NCI-H1417 (cell line): ENCODE measurements at places on chromosomes 16 and 17.

DNA sequence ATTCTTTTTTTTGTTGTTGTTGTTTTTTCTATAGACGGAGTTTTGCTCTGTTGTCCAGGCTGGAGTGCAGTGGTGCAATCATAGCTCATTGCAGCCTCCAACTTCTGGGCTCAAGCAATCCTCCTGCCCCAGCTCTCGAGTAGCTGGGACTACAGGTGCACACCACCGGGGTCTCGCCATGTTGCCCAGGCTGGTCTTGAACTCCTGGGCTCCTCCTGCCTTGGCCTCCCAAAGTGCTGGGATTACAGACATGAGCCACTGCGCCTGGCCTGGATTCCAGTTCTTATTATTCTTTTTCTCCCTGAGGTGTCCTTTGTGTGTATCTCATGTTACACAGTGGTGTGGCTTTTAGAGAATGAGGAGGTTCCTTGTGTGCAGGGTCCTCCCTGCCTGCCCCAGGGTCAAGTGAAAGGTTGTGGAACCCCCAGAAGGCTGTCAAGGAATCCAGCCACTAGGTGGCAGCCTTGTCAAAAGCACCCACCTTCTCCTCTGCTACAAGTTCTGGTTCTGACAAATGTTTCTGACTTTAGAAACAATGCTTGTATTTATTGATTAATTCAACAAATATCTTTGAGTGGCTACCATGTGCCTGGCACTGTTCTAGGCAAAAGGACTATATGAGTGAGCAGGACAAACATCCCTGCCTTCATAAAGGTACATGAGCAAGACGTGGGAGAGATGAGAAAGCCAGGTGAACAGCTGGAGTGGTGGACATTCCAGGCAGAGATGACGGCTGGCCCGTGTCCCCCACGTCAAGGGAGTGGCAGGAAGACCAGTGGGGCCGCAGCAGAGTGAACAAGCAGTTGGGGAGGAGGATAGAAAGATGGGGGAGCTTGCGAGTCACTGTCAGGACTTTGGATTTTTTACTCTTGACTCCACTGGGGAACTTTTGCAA is 112.4 kb downstream of the SPECC1 start:
- DNase-seq = peak; percentile 62

DNA sequence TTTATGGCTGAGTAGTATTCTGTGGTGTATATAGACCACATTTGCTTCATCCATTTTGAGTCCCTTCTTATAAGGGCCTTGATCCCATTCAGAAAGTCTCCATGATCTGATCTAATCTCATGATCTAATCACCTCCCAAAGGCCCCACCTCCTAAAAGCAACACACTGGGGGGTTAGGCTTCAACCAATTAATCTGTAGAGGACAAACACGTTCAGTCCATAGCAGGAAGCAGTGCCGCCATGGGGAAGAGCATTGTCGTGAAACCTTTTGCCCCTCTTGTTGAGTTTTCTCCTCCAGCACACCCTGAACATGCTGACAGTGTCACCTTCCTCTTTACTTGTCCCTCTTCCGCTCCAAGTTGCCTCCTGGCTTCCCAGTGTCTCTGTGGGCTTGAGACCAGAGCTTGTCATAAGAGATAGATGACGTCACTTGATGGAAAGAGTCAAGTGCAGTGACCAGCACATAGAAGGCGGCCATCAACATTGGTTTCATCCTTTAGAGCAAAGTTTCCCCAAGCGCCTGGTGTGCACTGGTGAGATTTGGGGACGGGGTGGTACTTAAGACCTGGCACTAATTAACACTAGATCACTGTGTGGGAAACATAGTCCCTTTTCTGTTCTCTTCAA is 74.1 kb downstream of the PRKCB start:
- DNase-seq = no peak

GRCh38 chr17:60318326-60318725 is 73.6 kb downstream of the USP32 start:
- DNase-seq = no peak

- no peak for DNase-seq
These were observed 325.5 kb downstream of the C16orf95 start for GRCh38 chr16:86991679-86992078.

DNA sequence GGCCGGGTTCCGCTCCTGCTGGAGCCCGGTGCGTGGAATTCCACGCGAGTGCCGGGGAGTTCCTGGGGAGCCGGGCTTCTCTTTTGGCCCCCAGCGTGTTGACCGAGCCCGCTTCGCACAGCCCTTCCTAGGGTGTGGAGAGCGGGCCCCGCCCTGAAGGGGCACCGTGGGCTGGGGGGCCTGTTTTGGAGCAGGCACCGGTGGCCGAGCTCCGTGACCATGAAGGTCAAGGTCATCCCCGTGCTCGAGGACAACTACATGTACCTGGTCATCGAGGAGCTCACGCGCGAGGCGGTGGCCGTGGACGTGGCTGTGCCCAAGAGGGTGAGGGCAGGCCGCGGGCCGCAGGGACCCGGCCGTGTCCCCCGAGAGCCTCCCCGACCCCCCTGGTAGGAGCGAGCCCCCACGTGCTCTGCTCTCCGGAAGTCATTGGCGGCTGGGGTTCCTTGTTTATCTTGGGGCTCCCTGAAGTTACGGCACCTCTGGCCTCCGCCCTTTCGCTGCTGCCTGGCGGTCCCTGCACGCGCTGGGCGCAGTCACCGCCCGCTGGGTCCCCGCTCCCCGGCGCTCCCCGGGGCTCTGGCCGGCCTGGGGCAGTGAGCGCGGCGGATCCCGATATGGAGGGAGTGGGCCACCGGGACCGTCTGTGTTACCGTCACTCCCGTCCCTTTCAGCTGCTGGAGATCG is 528 bp downstream of the HAGHL start:
- DNase-seq = peak; percentile 47

- no peak for DNase-seq
These were observed 72.7 kb downstream of the SOX9 start for GRCh38 chr17:72193391-72194106.

GRCh38 chr16:55661941-55662643 is 6.3 kb downstream of the SLC6A2 start:
- no peak for DNase-seq

- peak; percentile 90 for DNase-seq
These were observed 36.8 kb downstream of the TMEM132E start for GRCh38 chr17:34616148-34616547.

- no peak for DNase-seq
These were observed 16.8 kb upstream of the RMI2 start for GRCh38 chr16:11328172-11329070.

- DNase-seq = no peak
These were observed 65.1 kb upstream of the ALOX12 start for GRCh38 chr17:6930749-6931148.

DNA sequence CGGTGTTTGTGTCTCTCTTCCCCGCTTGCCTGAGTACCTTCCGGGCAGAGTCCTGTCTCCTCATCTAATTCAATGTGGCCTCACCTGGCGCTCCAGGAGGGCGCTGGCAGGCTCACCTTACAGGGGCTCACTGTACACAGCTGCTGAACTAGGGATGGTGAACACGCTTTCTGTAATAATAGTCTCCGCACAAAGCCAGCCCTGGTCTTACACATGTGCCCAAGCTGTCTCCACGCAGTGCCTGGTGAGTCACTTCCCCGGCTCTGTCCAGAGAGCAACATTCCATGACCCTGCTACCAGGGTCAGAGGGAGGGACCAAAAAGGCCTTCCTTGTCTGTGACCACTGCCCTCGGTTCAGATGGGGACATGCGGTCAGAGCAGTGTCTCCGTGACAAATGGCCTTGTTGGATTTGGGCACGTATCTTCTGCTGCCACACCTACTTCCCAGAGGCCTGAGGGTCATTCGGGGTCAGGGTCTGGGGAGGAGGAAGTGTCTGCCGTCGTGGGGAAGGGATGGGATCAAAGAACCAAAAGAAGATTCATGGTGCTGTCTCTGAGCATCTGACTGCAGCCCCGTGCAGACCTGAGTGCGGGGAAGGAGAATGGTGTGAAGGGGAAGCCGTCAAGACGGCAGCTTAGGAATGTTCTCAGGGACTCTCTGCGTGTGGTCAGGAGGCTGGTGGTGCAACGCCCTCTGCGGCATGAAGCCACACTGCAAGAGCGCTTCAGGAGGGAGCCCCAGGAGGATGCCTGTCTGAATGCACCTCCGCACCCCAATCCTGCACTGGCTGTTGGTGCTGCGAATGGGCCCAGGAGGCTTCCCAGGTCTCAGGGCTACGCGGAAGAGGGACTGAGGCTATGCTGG is 68.8 kb downstream of the IL21R start:
- no peak for DNase-seq

- peak; percentile 96 for DNase-seq
These were observed at the start of gene BTBD17 for GRCh38 chr17:74361230-74362068. Gene BTBD17, minus strand, starts transcription at chr17:74361868. Its CDS starts 49 bp downstream, at chr17:74361819.

- DNase-seq = no peak
These were observed 186.4 kb upstream of the CHMP6 start for GRCh38 chr17:80805032-80805751.

DNA sequence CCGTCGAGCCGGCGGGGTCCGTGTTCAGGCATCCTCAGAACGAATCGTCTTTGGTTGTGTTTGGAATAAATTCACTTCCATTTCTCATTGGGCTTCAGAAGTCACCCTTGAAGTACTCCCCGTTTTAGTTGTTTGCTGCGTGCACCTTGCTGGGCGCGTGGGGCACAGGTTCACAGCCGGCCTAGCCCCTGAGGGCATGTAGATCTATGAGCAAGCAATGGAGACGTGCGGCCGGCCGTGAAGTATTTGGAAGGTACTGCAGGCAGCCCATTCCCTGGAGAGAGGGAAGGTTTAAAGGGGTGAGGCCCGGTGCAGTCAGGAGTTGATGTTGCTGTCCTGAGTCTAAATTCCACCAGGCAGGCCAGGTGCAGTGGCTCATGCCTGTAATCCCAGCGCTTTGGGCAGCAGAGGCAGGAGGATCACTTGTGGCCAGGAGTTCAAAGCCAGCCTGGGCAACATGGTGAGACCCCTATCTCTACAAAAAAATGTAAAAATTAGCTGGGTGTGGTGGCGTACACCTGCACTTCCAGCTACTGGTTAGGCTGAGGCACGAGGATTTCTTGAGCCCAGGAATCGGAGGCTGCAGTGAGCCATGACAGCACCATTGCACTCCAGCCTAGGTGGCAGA is 714 bp downstream of the ACSF3 start:
- peak; percentile 36 for DNase-seq

DNA sequence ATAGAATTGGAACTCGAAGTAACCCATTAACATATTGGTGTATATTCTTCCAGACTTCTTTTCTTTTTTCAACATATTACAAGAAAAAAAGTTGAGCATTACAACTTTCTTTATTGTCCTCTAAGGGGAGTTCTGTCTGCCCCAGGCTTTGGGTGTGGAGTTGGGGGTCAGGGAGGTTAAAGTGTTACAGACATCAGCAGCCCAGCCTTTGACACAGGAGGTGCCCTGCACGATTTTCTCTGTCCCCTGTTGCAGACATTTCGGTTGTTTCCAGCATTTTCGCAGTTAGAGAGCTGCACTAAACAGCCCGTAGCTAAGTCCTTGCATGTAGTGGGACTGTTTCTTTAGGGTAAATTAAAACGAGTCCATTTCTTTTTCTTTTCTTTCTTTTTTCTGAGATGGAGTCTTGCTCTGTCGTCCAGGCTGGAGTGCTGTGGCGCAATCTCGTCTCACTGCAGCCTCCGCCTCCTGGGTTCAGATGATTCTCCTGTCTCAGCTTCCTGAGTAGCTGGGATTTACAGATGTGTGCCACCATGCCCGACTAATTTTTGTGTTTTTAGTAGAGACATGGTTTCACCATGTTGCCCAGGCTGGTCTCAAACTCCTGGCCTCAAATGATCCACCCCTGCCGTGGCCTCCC is 13.4 kb upstream of the ADCY7 start:
- no peak for DNase-seq

DNA sequence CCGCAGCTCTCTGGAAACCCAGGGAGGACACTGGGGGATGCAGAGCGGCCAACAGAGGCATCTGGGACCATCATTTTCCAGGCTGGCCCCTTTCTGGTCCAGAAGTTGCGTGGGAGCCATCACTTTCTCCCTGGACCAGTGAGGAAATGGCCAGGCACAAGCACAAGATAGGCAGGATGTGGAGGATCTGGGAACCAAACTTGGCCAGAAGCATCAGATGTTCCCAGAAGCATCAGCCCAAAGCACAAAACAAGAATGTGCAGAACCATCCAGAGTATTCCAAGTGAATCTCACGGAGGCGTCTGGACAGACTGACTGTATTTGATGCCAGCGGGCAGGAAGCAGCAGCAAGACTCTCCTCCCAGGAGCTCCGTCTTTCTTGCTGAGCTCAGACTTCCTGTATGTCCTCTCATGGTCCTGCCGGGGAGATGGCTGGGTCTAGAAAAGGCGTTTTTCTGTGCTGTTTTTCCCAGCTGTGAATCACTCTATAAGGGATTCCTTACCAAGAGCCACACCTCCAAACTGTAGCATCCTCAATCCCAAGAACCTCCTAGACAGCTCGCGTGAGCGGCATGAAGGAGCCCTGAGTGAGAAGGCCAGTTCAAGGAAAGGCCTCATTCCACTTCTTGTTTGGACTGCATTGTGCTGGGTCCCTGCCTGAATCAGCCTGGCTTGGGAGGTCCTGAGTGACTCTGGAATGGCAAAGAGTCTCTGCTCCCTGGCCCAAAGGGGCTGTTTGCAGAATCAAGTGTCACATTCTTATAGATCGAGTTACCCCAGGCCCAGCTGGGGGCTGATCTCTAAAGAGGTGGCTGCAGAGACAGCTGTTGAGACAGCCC is 49.5 kb upstream of the MTSS2 start:
- no peak for DNase-seq

GRCh38 chr17:83058266-83058798 is 21.1 kb upstream of the METRNL start:
- DNase-seq = no peak

DNA sequence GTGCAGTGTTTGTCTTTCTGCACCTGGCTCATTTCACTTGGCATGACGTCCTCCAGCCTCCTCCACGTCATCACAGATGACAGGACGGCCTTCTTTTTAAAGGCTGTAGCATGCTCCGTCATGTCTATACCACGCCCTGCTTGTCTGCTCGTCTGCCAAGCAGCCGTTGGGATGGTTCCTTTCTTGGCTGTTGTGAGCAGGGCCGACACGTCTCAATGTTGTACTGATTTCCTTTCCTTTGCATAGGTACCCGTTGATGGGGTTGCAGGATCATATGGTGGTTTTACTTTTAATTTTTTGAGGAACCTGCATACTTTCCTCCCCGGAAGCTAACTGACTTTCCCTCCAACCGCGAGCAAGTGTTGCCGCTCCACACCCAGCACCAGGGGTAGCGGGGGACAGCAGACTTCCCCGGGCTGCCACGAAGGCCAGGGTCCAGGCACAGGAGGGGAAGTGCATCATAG is 212.2 kb upstream of the ZNF469 start:
- no peak for DNase-seq

DNA sequence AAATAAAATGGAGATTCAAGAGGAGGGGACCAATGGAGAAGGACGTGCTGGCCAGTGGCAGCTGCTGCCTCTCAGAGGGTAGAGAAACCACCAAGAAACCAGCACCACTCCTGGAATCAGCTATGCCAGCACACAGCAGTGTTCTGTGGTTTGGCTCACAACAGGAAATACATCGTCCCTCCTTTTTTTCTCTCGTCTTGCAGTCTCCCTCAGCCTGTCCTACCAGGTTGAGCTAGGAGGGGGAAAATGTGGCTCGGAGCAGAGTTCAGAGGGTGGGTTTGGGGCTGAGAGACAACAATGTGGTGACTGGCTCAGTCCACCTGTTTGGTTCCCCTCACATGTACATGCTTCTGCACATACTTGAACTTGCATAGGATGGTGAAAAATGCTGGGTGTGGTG is 19.9 kb upstream of the SLC16A5 start:
- DNase-seq = no peak
